ENCODE measurements at places on chromosomes 11 and 22.

DNA sequence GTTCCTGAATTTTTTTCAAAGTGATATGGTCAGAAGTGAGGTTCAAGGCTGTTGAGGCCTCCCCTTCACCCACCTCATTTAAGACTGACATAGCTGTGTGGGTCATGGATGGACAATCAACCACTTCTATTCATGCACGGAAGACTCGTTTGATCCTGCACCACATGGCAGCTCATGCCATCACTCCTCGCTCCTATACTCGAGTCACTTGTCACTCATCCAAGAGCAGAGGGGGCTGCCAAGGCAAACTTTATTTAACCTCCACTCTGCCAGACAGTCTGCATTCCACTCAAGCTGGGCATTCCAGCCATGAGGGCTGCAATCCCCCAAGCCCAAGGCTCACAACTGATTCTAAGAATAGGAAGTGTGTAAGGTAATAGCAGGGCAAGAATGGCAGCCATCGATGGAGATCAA, 34.1 kb downstream of the SNX19 start:
- no peak for DNase-seq

DNA sequence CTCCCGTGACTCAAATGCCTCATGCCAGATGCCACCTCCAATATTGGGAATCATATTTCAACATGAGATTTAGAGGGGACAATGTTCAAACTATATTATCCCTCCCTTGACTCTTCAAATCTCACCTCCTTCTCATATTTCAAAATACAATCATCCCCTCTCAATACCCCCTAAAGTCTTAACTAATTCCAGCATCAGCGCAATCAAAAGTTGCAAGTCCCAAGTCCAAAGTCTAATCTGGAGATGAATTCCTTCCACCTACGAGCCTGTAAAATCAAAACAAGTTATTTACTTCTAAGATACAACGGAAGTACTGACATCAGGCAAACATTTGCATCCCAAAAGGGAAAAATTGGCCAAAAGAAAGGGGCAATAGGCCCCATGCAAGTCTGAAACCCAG, 67.2 kb upstream of the SC5D start:
- no peak for DNase-seq

- DNase-seq = no peak
Observed at GRCh38 chr11:69657911-69658625, 17.1 kb downstream of the LTO1 start.

DNA sequence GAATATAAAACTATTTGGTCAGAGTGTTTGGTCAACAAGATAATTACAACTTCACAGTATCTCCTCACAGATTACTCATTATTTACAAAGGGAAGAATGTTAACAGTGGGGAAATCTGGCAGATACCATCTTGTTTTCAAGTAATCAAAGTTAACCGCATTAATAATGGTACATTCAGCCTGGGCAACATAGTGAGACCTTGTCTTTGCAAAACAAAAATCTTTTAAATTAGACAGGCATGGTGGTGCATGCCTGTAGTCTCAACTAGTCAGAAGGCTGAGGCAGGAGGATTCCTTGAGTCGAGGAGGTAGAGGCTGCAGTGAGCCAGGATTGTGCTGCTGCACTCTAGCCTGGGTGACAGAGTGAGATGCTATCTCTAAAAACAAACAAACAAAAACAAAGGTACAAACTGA, 78.5 kb downstream of the ACER3 start:
- DNase-seq = no peak

DNA sequence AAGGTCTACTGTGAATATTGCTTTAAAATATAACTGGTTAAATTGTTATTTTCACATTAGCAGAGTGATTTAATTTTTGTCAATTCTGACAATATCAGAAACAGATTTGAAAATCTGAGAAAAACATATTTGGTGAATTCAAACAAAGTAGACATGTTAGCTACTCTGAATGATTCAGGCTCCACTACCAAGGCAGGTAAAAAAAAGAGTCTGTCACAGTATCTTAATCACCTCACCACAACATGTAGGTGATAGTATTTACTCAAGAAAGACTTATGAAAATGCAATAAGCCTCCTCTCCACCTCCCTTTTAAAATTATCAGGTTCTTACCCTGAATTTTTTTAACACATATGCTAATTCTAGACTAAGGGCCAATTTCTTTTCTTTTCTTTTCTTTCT, 42.6 kb downstream of the DDI1 start:
- DNase-seq = no peak

GRCh38 chr22:20664594-20664959, 109.3 kb upstream of the SERPIND1 start:
- DNase-seq = no peak
